Posterior cingulate gyrus (tissue), 11 donors: ENCODE measurements at places on chromosomes 11 and 22.

GRCh38 chr11:128235426-128235825 lies 351.9 kb downstream of the ETS1 start:
- no peak for DNase-seq

DNA sequence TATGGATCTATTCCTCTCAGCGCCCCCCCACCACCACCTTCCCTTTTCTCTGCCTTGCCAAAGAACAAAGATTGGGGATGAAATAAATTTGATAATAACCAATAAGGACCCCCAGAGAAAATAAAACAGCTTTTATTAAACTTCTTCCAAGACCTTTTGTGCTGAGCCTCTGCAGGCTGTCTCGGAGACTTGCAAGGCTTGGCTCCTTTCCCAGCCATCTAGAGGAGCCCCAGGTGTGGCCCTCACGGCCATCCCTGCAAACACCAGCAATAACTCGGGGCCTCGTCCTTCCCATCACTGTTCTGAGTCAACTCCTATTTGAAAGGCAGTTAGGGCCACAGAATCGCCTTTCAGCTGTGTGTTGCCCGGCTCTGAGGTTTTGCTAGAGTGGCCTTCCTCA lies 51.2 kb upstream of the LMO1 start:
- no peak for DNase-seq

DNA sequence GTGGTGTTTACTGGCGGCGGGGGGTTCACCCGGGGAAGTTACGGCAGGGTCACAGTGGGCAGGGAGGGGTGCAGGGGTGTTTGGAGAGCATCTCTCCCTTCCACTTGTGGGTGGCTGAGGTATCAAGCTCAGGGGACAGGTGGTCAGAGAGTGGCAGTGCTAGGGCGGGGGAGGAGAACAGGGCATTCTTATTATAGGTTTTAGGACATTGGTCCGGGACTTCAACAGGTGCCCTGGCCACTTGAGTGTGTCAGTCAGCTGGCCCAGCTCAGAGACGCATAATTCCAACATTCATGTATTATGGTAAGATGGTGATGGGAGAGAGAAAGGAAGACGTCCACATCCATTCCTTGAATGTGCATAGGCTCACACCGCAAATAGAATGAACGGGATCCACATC lies 101.7 kb downstream of the TEAD1 start:
- DNase-seq: no peak

DNA sequence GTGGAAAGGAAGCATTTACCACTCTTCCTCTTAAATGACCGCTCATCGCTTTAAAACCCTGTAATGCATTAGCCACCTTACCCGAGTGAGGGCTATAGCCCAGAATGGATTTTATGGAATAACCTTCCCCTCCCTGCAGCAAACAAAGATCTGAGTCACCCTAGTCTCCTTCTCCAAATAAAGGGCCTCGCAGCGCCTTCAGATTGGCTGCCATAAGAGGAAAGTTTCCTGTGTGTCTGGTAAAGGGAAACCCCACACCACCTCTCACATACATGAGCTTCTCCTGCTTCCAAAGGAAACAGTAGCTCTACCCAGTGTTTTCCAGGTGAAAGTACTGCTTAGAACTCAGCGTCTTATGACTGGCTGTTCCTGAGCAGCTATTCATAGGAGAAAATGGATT lies 47.8 kb downstream of the PPP2R1B start:
- no peak for DNase-seq

GRCh38 chr22:39873965-39874364 lies 19.6 kb downstream of the ENTHD1 start:
- no peak for DNase-seq

DNA sequence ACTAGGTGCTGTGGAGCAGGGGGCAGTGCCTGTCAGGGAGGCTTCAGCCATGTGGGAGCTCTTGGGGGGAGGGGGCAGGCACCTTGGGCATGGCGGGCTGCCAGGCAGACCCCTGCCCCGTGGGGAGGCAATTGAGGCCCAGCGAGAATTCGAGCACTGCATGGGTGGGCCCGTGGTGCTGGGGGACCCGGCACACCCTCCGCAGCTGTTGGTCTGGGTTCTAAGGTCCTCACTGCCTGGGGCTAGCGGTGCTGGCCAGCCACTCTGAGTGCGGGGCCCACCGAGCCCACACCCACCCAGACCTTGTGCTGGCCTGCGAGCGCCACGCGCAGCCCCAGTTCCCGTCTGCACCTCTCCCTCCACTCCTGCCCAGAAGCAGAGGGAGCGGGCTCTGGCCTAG lies 835.5 kb upstream of the CNTN5 start:
- DNase-seq: no peak

DNA sequence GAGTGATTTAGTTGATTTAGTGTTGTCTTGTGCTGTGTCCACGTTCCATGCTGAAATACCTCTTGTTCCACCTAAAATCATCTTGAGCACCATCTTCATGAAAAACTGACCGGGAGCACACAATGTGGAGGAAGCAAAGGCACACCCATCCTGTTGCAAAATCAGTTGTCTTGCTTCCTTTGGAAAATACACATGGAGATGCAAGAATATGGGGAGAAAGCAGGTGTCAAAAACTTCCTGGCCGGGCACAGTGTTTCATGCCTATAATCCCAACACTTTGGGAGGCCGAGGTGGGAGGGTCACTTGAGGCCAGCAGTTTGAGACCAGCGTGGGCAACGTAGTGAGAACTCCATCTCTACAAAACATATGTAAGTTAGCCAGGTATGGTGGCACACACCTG lies 151.1 kb downstream of the C11orf91 start:
- DNase-seq: no peak

DNA sequence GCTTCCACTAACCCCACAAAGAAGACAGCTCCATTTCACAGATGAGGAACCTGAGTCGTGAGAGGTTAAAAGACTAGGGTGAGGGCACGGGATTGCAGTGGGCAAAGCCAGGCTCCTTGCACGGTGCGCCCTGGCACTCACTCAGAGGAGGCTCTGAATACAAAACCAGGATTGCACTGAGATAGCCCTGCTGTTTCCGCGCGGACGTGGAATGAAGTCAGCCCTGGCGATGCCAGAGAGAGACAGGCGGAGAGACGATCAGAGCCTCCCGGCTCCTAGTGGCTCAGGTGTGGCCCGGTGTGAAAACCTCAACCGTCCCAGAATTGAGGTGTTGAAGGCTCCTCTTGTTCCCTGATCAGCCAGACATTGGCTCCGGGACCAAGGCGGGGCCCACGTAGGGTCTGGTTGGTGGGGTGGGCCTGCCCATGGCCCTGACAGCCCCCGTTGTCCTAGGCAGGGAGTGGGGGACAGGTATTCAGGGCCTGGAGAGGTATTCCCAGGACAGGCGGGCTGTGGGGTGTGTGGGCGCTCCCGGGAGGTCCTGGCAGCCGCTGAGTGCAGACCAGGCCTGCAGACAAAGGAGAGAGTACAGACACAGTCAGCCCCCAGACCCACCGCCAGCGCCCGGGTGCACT lies 43.1 kb upstream of the LINC01488 start:
- no peak for DNase-seq

DNA sequence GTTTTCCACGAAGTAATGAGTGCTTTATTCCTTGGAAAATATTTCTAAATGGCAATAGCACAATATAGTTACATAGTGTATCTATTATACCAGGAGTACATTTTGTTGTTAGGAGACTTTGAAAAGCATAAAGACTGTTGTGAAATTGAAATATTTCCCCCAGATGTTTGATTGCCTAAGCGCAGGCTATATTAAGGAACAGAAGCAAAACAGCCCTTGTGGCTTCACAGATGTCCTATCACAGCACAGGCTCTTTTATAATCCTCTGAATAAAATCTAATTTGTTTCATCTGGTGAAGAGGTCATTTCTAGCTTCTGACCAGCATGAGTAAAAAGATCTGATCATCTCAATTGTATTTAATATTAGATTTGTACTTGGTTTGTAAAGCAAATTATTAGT lies 48.2 kb downstream of the BSX start:
- DNase-seq: no peak

GRCh38 chr22:20590477-20591294 lies 83.3 kb downstream of the MED15 start:
- DNase-seq: no peak

DNA sequence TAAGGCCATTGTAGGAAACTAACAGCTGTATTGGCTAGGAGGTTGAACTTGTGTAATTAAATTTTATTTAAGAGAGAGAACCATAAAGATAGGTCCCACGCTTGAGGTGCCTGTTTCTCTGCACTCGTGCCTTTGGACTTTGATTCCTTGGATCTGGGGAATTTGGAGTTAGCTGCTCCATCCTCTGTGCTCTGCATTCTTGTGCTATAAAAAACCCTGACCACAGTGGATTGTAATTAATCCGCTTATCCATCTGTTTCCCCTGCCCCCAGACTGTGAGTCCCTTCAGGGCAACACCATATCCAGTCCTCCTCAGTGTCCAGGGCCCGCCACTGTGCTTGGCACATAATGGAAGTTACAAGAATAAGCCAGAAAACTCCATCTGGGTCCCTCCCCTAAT lies 169.8 kb downstream of the SPON1 start:
- no peak for DNase-seq

GRCh38 chr11:126951465-126951864 lies 49.1 kb downstream of the KIRREL3 start:
- DNase-seq: no peak

DNA sequence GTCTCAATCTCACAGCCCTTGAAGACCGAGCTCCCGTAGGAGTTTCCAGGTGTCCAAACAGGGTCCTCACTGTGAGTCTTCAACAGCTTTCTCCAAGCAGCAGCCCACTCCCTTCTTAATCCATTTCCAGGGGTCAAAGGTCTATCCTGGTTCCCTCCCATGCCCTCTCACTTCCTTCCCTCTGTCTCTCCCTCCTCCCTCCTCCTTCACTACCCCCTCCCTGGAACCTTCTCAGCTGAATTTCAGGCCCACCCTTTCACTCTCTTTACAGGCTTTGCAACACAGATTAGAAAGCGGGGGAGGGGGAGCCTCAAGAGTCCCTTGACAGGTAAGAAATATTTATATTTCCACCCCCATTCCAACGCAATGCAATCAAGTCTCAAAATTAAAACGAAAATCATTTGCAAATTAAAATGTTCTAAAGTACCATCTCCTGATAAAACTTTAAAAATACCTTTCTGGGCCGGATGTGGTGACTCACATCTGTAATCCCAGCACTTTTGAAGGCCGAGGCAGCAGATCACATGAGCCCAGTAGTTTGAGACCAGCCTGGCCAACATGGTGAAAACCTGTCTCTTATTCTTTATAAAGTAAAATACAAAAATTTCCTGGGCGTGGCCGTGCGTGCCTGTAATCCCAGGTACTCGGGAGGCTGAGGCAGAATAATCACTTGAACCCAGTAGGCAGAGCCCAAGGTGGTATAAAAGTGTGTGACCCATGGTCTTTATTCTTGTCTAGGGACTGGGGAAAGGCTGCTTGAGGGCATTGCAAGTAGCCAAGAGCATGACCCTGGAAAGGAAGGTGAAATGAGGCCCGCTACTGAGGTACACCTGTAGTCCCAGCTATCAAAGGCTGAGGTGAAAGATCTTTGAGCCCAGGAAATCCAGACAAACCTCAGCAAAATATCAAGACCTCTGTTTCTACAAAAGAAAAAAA lies 865 bp upstream of the ZNF280A start:
- DNase-seq: no peak

DNA sequence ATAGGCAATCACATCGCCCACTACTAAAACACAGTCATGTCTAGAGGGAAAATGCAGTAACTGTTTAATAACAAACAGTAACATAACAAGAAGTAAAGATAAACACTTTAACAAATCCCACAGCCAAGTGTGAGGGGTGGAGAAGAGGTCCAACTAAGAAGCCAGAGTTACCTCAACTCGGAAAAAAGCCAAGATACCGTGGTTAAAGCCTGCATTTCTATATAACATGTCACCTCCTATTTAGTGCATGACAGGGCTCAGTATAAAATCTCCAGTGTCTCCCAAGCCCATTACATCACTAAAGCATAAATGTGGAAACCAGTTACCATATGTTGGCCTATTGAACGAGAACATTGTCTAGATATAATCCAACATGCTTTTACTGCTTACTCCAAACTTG lies 281.7 kb downstream of the LRRC4C start:
- no peak for DNase-seq

DNA sequence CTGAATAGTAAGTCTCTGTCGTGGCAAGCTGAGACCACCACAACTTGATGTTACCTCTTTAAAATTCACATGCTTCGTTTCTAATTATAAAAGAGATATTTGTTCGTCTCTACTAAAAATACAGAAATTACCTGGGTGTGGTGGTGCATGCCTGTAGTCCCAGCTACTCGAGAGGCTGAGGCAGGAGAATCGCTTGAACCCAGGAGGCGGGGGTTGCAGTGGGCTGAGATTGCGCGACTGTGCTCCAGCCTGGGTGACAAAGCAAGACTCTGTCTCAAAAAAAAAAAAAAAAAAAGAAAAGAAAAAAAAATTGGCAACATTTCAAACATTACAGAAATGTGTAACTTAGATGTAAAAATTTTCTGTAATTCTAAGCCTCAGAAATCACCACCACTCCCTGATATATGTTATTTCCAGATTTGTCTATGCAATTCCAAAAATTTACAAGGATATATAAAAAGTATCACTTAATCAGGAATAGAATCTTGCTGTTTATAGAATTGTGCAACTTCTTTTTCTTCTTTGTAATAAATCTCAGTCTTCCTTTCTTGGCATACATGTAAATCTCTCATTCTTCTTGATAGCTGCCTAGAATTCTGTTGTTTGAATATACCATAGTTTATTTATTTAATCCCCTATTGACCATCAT lies 37.3 kb downstream of the C11orf96 start:
- no peak for DNase-seq

DNA sequence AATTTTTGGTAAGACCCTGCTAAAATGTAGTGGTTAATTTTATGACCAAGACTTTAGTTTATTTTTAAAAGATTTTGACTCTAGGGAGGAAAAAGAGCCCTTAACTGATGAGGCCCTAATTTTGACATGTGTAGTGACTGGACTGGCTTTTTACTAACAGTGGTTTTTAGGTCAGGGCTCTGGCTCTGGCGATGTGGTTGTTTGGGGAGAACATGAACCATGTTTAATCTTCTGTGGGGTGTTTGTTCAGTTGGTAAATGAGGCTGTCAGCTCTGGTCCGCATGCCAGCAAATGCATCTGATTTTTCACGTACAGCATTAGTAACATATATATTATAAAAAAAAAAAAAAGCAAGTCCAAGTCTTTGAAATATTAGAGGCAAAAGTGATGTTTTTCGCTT lies 104.3 kb downstream of the EXT2 start:
- DNase-seq: no peak

GRCh38 chr22:19174106-19175025 lies 4.2 kb downstream of the SLC25A1 start:
- DNase-seq: no peak

- no peak for DNase-seq
Observed at GRCh38 chr11:95182397-95182796, 48.6 kb downstream of the SESN3 start.
